ENCODE measurements at places on chromosomes 3 and 15. TPM values are rescaled to one million over a fixed set of nuclear protein-coding genes. Genes with fewer than 3 reads are reported as not detected.
A peak's percentile ranks its signal among the peaks of the same experiment; 100 is the strongest.

The CD86 gene
- 1.4 TPM for total RNA-seq

- no peak for DNase-seq
Measured at GRCh38 chr3:62940771-62941563, 65.8 kb upstream of the CADPS start.

DNA sequence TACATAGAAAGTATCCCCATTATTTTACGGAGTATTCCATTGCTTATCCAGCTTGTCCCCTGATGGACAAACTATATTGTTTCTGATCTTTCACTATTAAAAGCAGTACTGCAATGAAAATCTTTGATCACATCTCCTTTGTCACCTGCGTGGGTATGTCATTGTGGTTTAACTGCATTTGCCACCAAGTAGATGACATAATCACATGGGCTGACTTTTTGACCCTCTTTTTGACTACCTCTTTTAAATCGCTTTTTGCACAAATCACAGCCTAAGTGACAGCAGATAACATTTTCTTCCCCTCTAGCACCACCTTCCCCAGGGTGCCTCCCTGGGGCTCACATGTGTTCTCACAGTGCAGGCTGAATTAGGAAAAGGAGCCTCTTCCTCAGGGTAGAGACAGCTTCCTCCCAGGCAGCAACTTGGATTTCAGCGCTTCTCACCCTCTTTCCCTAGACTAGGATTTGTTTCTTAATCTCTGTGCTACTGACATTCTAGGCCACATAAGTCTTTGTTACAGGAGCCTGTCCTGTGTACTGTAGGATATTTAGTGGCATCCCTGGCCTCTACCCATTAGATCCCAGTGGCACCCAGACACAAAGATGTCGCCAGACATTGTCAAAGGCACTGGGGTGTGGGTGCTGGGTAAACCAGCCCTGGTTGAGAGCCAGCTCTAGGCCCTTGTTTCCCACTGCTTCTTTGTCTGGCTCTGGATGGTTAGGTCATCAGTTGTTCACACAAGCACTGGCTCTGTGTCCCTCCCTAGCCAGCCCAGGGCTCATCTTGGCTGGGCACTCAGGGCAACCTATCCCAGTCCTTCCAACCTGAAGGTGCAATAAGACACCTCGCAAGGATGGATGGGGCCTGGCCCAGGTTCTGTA lies 1.3 kb upstream of the RBP1 start:
- DNase-seq: no peak

GRCh38 chr3:119294696-119295671 lies 801 bp downstream of the ARHGAP31 start:
- DNase-seq: peak; percentile 72

DNA sequence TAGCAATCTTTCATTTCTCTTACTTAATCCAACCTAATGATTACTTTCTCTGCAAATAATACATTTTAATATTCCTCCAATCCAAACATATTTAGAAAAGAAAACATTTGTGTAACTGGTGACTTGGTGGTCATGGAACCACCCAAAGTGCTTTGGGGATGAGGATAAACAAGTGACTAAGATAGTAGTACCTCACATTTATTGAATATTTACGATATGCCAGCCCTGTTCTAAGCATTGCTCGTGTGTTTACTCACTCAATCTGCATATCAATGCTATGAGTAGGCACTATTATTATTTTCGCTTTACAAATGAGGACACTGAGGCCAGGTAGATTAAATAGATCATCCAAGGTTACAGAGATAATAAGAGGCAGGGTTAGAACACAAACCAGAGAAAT lies 189.5 kb downstream of the SHOX2 start:
- no peak for DNase-seq

The HTR3E gene
- total RNA-seq: not detected

The GPR27 gene
- total RNA-seq: 1.3 TPM

The TRAIP gene
- total RNA-seq: 25.3 TPM

The GTPBP8 gene
- total RNA-seq: 35.7 TPM

The MAGEL2 gene
- not detected for total RNA-seq

DNA sequence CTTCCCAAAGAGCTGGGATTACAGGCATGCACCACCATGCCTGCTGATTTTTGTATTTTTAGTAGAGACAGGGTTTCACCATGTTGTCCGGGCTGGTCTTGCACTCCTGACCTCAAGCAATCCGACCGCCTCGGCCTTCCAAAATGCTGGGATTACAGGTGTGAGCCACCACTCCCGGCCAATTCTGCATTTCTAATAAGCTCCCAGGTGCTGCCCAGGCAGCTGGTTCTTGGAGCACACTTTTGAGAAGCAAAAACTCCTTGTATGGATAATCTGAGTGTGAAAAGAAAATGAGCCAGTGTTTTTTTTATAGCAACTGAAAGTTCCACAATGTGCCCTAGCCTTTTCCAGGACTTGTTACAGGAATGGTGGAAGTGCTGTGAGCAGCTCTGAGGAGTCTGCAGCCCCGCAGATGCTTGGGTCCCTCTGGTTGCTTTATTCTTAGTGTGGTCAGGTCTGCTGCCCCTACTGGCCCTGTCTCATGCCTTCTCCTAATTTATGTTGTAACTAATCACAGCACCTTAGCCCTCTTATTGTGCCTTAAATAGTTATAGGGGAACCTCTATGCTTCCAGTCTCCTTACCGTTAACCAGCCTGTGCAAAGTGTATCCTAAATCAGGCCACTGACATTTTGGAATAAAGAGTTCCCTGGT lies 13.5 kb upstream of the KCNAB1 start:
- no peak for DNase-seq

GRCh38 chr3:129599607-129600006 lies 6.9 kb downstream of the PLXND1 start:
- no peak for DNase-seq

DNA sequence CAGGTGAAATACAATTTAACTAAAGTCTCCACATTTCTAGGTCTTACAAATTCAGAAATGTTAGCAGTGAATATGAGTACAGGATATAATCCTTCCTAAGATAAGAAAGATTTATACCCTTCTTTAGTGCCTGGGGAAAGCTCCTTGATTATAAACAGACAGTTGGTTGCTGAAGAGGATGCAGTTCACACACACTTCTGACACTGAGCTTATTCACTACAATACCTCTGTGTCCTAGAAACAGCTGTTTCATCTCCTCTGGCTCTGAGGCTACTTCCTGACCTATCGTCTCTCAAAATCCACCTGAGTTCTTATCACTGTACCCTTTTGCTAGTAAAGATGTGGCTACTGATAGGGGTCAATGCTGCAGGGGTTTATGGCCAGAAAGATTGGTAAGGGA lies 57.1 kb downstream of the TP63 start:
- DNase-seq: no peak

GRCh38 chr15:88917760-88918159 lies 4.6 kb upstream of the MFGE8 start:
- no peak for DNase-seq

DNA sequence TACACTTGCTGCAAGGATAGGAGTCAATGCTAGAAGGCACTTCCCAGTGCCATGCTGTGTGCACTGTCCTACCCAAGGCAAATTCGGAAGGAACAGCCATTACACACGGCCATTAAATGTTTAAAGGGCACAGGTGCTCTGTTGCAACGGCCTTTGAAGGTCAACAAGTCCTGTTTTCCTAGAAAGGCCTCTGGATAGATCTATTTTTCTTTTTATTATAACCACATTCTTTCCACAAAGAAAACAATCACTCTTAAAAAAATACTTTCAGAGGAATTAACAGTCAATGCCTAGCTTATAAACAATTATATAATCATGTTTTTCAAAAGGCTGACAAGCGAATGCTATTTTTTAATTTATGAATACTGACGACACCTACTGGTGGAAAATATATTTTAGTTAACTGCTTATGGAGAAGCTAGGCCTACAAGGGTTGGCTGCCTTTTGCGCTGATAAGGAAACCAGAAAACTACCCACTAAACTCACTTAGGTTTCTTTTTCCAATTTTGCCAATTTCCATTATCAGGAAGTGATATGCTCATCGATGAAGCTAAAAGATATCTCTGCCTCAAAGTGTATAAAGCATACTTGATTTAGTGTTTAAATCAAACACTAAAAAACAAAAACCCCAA lies 2.4 kb downstream of the ARHGEF3 start:
- no peak for DNase-seq

DNA sequence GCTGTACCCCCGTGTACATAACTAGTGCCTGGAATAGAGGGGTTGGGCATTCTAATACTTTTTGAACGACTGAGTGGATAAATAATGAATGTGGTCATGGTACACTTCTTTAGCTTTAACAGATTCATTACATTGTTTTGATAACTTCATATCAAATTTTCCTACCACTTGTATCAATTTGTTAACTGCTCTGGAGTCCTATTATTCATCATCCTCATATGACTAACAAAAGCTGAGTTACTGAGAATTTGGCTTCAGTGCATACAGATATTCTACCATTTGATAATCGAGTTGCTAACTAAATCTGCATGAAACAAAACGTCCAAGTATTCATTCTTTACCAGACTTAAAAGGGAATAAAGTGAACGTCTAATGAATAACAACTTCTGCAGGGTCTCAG lies 31.7 kb downstream of the FRMD5 start:
- DNase-seq: no peak

The C3orf80 gene
- not detected for total RNA-seq

DNA sequence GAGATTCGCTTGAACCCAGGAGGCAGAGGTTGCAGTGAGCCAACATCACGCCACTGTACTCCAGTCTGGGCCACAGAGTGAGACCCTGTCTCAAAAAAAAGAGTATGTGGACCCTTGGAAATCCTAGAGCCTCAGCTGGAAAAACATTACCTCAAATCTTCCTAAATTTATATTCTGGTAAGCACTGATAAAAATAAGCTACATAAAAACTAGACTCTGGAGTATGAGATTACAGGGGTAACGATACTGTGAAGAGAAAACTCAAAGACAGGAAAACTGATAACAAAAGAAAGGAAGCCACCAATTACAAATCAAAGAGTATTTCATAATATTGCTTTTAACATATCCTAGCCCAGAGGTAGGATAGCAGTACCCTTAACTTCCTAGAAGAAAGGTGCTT lies 30.3 kb downstream of the SETD2 start:
- DNase-seq: no peak

DNA sequence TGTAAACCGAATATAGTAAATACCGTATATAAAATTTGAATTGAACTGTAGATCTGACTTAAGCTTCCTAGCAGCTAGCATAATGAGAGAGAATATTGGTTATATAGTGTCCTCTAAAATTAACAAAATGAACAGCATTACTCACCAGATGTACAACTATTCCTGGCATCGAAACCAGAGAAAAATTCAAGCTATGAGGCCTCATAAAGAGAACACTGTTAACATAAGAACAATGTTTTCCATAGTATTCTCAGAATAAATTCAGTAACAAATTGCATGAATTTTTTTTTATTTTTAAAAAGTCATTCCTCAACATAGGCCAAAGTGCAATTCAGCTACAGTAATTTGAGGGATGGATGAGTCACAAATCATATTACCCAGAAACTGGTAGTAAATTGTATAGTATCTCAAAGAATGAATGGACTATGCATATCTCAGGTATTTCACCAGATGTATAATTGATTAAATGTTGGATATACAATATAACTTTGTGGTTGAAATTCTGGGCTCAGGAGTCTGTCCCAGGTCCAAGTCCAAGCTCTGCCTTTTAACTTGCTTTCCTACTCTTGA lies 5.0 kb downstream of the TMEM207 start:
- DNase-seq: no peak

DNA sequence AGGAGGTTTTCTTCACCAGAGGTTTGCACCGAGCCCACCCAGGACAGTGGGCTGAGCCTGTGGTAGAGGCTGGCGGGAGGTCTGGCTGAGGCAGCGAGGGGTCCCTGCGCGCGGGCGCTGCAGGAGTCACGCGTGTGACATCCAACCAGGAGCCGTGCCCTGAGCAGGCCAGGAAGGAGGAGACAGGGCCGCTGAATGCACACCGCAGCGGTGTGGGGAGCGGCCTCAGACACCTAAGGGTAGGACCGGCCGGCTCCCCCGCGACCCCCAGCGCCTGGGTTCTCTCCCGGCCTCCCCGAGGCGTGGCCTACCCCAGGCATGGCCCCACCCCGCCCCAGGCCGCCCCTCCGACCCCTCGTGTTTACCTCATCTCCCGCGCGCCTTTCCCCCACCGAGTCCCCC lies 412 bp downstream of the SLC41A3 start:
- peak; percentile 61 for DNase-seq

The BLM gene
- total RNA-seq: 65.6 TPM

GRCh38 chr3:16427103-16427965 lies 86.2 kb downstream of the RFTN1 start:
- DNase-seq: no peak

The MAP1A gene
- 1.5 TPM for total RNA-seq

GRCh38 chr15:36960947-36961227 lies 139.5 kb downstream of the MEIS2 start:
- DNase-seq: no peak

The APOD gene
- 0.48 TPM for total RNA-seq

- no peak for DNase-seq
Measured at GRCh38 chr3:154013736-154014135, 107.5 kb upstream of the ARHGEF26 start.

The ARPP21 gene
- total RNA-seq: not detected

The TNNC1 gene
- 4.7 TPM for total RNA-seq

DNA sequence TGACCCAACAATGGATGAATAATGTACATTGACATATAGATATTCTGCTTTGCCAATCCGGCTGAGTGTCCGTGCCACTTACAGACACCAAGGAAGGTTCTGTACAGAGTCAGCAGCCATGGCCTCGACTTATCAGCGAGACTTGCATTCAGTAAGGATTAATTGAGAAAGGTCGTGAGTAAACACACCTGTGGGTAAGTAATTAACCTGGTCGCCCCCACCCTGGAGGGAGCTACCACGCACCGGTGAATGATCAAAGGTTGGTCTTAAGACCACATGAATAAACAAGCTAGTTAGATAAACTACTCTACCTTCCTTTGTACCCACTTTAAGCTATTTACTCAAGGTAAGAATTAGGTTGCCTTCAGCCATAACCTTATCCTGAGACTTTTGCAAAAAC lies 66.5 kb upstream of the MFGE8 start:
- DNase-seq: no peak

DNA sequence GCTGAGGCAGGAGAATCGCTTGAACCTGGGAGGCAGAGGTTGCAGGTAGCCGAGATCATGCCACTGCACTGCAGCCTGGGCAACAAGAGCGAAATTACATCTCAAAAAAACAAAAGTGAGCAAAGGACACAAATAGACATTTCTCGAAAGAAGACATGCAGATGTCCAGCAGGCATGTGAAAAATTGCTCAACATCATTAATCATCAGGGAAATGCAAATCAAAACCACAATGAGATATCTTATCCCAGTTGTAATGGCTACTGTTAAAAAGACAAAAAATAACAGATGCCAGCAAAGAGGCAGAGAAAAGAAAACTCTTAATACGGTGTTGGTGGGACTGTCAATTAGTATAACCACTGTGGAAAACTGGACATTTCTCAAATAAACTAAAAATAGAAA lies 20.9 kb downstream of the ASB7 start:
- DNase-seq: no peak

GRCh38 chr3:105537371-105538080 lies 170.8 kb downstream of the ALCAM start:
- DNase-seq: no peak

All from activated CD4-positive, alpha-beta memory T cell treated with anti-CD3 and anti-CD28 coated beads for 36 hours (primary cell).